ENCODE measurements at places on chromosomes 6 and 20.

- DNase-seq = no peak
These were observed 215.4 kb downstream of the PTPRT start for GRCh38 chr20:42974347-42974746.

GRCh38 chr6:110756817-110757216, 58.5 kb downstream of the CDK19 start:
- no peak for DNase-seq

GRCh38 chr20:57936636-57937385, 227.0 kb upstream of the PMEPA1 start:
- no peak for DNase-seq

GRCh38 chr6:12147557-12148316, 135.6 kb downstream of the HIVEP1 start:
- DNase-seq = no peak

GRCh38 chr6:158164579-158165170, 3.4 kb downstream of the SERAC1 start:
- no peak for DNase-seq

DNA sequence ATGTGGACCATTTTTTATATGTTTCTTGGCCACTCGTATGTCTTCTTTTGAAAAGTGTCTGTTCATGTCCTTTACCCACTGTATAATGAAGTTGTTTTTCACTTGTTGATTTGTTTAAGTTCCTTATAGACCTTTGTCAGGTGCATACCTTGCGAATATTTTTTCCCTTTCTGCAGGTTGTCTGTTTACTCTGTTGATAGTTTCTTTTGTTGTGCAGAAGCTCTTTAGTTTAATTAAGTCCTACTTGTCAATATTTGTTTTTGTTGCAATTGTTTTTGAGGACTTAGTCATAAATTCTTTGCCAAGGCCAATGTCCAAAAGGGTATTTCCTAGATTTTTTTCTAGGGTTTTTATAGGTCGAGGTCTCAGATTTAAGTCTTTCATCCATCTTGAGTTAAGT, 66.2 kb downstream of the UNC5CL start:
- DNase-seq = no peak

DNA sequence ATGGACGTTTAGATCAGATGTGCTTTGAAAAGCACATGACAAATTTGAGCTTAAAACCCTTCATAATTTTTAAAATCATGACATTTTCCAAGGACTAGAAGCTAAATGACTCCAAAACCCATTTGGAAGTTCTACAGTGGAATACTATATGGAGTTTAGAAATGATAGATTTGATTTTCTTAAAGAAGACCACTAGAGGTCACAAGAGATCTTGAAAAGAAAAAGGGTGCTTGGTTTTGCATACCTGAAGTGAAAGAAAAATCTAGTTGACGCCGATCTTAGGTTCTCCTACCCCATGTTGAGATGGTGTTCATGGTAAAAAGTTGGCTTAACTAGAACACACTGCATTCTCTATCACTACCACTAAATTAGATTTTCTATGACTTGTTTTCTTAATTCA, 31.5 kb downstream of the CFAP61 start:
- DNase-seq = peak; percentile 37

- DNase-seq = no peak
These were observed 9.4 kb upstream of the FRMD1 start for GRCh38 chr6:168088161-168089053.

GRCh38 chr6:128443553-128443952, 76.8 kb downstream of the PTPRK start:
- DNase-seq = no peak

- peak; percentile 96 for DNase-seq
These were observed 502.2 kb upstream of the JARID2 start for GRCh38 chr6:14743474-14744211.

- no peak for DNase-seq
These were observed 173.0 kb downstream of the PLCB4 start for GRCh38 chr20:9241721-9242427.

DNA sequence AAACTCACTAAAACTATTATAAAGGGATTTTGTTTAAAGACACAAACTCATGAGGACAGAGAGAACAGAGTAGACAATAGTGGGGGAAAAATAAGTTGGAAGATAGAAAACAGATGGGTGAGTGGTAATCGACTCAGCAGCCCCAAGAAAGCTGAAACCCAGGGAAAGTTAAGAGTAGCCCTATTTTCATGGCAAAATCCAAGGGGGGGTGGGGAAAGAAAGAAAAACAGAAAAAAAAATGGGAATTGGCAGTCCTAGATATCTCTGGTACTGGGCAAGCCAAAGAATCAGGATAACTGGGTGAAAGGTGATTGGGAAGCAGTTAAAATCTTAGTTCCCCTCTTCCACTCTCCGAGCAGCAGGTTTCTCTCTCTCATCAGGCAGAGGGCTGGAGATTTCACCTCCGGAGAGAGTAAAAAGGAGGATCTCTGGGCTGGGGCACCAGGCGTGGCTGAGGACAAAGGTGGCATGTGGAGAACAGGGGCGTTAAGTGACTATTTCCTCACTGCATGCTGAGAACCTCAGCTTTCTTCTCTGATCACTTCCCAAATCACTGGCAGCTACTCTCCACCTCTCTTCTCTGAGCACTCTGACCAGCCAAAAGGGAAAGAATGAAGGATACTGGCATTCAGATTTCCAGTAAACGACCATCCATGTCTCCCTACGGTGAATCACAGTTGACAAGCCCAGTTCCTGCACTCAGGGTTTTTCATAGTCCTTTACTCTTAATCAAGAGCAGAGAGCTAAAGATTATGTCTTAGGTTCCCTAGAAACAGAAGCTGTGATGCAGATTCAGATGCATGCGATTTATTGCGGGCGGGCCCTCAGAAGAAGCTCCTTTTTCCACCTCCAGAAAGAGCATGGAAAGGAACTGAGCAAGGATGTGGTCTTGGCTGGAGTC, 7.3 kb upstream of the RNF24 start:
- DNase-seq = no peak
